ENCODE measurements at places on chromosomes 5 and 9. TPM values are rescaled to one million over a fixed set of nuclear protein-coding genes. Genes with fewer than 3 reads are reported as not detected.

The C7 gene
- total RNA-seq: not detected

The ALDOB gene
- total RNA-seq: not detected

DNA sequence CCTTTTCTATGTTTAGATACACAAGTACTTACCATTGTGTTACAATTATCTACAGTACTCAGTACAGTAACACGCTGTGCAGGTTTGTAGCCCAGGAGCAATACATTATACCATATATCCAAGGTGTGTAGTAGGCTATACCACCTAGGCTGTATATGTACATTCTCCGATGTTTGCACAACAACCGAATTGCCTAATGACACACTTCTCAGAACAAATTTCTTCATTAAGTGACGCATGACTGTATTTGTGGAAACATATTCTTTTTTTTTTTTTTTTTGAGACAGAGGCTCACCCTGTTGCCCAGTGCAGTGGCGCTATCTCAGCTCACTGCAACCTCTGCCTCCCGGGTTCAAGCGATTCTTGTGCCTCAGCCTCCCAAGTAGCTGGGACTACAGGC is 4.0 kb upstream of the RAD23B start:
- peaks cover 25% of the 10 kb centered on the region for H3K27me3 ChIP-seq
- no peak overlapping the region for H3K4me3 ChIP-seq
- H3K4me1 ChIP-seq: peaks cover 29% of the 10 kb centered on the region
- no peak for DNase-seq

GRCh38 chr9:97675655-97676054 is 21.5 kb downstream of the XPA start:
- no peaks in the 10 kb centered on the region for H3K27me3 ChIP-seq
- no peak overlapping the region for H3K4me3 ChIP-seq
- no peak for DNase-seq

DNA sequence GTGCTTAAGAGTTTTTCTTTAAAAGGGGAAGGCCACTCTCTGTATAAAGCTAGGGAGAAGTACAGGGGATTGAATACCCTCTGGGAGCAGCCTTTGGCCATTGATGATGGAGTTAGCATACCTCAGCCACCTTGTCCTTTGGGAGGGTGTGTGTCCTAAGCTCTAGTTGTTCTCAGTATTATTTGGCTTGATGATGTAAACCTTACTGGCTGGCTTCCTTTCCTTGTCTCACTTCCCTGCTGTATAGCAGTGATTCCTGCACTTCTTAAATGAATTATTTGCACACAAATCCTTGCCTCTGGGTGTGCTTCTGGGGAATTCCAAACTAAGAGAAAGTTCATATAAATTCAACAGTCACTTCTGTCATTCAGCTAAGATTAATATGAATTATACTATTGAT is 234.9 kb upstream of the RIOK2 start:
- no peaks in the 10 kb centered on the region for H3K27me3 ChIP-seq
- no peak for DNase-seq
- no peak overlapping the region for H3K4me3 ChIP-seq
- no peaks in the 10 kb centered on the region for H3K36me3 ChIP-seq
- no peak overlapping the region for H3K27ac ChIP-seq

- H3K36me3 ChIP-seq: no peaks in the 10 kb centered on the region
- H3K4me3 ChIP-seq: no peak overlapping the region
- H3K27me3 ChIP-seq: no peaks in the 10 kb centered on the region
- H3K27ac ChIP-seq: no peak overlapping the region
These were observed 694.5 kb downstream of the CDH9 start for GRCh38 chr5:26343801-26344325.

Measured in activated T-cell treated with anti-CD3 and anti-CD28 coated beads, Interleukin-2, amount 50 U/mL, for 72 hours (primary cell).